ENCODE measurements at places on chromosomes 2 and 18.

- no peak for DNase-seq
These were observed 862.1 kb upstream of the CELF4 start for GRCh38 chr18:38427736-38428135.

DNA sequence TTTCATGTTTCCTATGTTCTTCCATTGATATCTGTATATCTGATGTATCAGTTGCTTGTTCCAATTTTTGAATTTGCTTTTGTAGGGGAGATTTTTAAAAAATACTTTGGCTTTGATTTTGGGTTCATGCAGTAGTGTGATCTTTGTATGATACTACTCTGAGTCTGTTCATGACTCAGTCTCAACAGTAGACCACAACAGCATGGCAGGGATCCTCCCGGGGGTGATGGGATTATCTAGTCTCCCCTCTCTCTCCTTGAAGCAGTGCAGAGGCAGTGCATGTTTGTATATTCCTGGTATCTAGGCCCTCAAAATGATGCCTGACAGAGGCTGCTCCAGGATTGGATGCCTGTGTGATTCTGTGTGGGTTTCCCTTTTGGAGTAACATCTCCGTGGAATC is 55.3 kb downstream of the G6PC2 start:
- DNase-seq, result no peak

- DNase-seq, result no peak
These were observed 10.2 kb downstream of the GPAT2 start for GRCh38 chr2:96024336-96025193.

DNA sequence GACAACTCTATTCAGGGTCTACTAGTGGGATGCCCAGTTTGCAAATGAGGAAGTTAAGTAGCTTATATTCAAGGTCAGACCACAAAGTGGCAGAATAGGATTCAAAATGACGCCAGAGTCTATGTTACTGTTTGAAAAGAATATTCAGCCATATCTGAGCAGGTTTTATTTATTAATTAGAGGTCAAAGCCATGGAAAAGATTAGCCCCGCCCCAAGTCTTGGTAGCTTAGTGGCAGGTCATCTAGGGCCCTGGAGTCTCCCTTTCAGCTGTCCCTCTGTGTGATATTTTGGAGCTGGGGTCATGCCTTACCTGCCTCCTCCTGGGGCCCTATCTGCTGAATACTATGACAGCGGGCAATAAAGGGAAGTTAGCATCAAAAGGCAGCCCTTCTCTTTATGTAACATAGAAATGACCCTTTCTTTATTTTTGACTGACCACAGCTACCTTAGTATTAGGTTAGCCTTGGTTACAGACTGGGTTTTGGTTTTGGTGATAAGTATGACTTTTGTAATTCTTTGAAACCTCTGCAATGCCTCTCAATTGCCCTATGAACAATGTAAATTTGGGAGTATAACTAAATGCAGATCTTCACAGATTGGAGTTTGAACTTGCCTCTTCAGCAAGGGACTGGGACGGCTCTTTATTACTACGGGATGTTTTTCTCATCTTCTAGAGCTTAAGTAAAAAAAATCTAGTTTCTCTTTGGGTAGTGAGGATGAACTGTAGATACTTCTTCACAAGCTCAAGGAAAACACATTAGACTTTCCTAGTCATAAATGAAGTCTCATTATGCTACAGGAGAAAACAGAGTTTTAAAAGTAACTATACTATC is 153.0 kb upstream of the ITGA4 start:
- DNase-seq, result no peak

GRCh38 chr2:32534831-32535230 is 93.0 kb upstream of the TTC27 start:
- no peak for DNase-seq

- DNase-seq, result no peak
These were observed 3.3 kb downstream of the KATNAL2 start for GRCh38 chr18:46920653-46921052.

GRCh38 chr18:53795610-53796009 is 428.9 kb downstream of the MBD2 start:
- no peak for DNase-seq

DNA sequence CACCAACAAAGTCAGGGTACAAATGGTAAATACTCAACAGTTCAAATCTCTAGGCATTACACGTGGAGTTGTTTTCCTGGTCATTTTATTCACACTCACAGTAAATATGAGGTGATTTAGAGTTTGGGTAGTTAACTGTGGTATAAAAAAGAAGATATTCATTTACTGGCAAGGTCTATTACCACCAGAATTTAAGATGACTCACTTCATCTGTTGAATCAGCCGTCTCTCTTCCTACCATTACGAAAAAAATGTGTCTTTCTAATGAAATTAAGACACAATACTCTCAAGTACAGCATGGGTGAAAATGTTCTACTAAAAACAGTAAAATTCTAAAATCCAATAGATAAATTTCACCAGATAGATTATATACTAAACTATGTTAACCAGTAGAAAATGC is 21.0 kb upstream of the GPR75 start:
- DNase-seq, result no peak

DNA sequence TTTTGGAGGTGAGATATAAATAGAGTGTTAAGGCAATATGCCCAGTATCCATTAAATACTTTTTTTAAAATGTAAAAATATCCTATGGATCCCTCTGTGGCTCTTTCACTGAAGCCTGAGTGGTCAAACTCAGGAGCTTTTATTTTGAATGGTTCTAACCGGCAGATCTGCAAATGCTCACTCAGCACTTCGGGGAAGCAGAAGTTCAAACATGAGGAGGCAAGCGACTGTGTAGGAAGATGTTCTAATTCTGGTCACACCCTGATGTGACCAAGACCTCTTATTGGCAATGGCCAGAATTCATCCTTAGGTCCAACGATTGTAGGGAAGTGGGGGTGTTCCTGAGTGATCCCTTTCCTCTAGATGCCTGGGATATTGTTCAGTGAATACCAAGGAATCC is 168.8 kb downstream of the CDCA7 start:
- no peak for DNase-seq

- no peak for DNase-seq
These were observed 180.8 kb downstream of the VAPA start for GRCh38 chr18:10094655-10095054.

DNA sequence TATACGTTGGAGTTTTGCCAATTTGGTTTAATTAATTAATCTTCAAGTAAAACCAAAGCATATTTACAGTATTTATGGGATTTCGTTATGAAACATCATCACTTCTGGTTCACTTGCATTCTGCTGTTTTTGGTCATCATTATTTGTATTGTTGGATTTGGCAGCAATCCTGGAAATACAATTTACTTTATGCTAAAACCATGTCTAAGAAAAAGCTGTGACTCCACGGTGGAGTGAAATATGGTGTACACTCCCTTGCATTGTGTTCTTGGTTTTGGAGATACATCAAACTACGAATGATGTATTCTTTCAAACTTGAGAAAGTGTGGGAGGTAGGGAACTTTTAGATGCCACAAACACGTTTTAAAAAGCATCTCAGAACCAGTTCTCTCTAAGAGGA is 106.4 kb downstream of the CTAGE1 start:
- no peak for DNase-seq

DNA sequence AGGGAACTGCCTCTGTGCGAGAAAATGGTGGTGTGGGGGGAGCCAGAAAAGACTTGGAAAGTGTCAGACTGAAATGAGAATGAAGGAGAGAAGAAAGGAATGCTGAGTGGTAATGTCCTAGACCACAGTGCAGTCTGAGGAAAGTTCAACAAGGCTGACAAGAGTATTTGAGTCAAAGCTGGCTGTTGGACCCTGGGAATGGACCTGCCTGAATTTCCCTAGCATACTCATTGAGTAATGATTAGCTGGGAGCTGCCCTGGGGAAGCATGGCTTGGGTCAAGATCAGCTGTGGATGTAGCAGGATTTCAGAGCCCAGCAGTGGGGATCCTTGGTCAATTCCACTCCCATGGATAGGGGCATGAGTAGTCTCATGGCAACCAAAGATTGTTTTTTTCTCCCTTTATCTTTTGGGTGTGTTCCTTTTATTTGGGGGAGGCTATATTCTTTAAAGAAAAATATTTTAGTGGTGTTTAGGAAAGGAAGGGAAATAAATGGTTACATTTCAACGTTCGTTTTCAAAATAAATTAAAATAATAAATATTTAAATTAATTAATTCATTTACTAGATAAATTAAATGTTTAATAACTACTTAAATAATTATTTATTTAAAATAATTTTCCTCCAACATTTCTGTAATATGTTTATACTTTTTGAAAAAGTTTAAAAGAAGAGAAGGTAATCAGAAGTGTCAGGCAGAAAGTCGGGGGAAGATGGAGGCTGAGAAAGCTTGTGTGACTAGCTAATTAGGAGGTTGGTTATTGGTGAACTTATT is 15.9 kb upstream of the LHCGR start:
- DNase-seq, result no peak

GRCh38 chr2:2252179-2252578 is 78.9 kb downstream of the MYT1L start:
- DNase-seq, result no peak

DNA sequence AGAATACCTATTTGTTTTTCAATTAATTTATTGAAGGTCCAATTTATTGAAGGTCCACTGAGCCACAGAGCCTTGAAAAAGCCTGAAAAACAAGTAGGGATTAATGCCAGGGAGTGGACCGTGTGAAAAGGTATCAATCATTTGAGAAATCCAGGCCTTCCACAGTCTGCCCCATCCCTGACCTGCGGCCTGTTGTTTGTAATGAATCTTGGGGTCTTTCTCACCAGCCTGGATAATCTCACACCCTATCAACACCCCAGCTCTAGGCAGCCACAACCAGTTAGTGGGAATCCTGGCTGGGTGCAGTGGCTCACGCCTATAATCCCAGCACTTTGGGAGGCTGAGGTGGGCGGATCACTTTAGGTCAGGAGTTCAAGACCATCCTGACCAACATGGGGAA is 47.8 kb downstream of the TNFRSF11A start:
- DNase-seq, result no peak

- no peak for DNase-seq
These were observed 16.2 kb downstream of the DOCK10 start for GRCh38 chr2:225025917-225026571.

- peak; percentile 7 for DNase-seq
These were observed 76.0 kb downstream of the ARHGAP15 start for GRCh38 chr2:143205106-143205764.

GRCh38 chr2:98404556-98405250 is 40.0 kb upstream of the INPP4A start:
- DNase-seq, result no peak

DNA sequence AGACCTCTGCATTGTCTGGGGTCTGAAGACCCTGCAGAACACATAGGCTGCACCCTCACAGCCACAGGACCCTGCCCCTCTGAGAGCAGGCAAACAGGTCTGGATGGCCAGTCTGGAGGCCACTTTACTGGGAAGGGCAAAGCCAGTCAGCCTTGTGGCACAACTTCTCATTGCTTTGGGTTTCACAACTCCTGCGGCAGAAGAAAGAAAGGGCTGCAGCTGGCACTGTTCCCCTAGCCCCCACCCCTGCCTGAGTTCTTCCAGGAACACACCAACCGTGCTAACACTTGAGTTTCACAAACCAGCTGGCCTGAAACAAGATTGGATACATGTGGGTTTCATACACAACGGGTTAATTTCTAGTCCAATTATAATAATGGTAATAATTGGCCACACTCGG is 276.5 kb upstream of the MGAT5 start:
- DNase-seq, result no peak

DNA sequence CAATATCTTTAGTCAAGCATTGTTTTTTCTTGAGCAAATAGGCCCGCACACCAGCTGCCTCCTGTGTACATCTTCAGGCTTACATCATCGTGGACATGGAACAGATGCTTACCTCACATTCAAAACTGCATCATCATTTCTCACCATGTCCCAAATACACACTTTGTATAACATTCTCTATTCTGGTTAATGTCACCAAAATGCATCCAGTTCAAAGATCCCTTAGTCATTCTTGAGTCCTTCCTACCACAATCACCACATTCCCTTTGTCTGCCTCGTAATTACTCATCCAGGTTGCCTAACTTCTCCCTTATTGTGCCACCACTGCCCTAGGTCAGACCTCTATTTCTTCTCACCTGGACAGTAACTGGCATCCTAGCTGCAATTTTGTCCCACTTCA is 373.7 kb upstream of the GALNT5 start:
- no peak for DNase-seq

- DNase-seq, result peak; percentile 36
These were observed 19.8 kb downstream of the FZD5 start for GRCh38 chr2:207749873-207750272.

DNA sequence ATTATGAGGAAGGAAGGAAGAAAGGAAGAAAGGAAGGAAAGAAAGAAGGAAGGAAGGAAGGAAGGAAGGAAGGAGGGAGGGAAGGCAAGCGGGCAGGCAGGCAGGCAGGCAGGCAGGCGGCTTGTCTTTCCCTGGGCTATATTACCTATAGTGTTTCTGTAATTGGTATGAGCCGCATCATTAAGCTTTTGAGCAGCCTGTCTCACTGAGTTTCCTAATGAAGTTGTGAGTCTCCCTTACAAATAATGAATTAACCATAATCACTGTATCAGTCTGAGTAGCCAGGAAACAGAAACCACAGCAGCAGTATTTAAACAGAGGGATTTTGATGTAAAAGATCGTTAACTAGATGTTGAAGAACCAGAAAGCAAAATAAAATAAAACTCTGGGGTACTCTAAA is 11.8 kb upstream of the SULT1C3 start:
- DNase-seq, result no peak

DNA sequence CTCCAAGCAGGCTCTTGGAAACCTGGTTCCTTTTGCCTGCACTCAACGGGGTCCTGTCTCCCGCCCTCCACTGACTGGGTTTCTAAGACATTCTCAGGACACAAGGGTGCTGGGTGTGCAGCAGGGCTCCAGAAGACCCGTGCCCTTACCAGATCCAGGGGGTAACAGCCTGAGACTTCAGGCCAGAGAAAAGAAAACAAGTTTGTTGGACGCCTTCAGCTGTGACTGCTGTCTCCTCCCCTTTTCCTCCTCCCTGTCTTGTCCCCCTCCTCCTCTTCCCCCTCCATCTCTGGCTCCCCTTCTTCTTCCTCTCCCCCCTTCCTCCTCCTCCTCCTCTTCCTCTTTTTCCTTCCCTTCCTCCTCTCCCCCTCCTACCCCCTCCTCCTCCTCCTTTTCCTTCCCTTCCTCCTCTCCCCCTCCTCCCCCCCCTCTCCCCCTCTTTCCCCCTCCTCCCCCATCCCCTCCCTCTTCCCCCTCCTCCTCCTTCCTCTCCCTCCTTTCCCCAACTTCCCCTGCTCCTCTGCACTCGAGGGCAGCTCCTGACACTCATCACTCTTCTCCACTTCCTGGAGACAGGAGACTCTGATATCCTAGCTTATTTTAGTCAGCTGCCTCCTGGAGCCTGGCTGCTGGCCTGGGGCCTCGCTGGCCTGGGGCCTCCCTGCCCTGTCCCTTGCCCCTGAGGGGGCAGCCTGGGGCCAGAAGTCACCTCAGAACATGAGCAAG is 12.4 kb downstream of the ADRA2B start:
- DNase-seq, result no peak

- DNase-seq, result no peak
These were observed 88.6 kb downstream of the SH3YL1 start for GRCh38 chr2:175161-175786.

GRCh38 chr18:59056706-59057492 is 82.8 kb upstream of the SEC11C start:
- DNase-seq, result peak; percentile 95

DNA sequence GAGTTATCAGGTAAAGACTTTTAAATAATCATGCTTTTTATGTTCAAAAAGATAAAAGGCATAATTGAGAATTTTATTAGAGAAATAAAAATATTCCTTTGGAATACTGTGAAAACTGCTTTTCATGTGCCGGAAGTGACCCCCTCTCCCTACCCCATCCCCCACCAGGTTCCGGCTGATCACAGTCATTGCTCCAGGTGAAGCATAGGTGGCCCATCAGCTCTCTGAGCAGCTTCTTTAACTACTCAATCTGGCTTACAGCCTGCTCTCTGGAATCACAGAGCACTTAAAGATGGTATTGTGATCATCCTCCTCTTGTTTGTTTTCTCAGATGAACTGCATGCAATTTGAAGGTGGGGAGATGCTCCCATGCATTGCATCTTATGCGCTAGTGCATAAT is 257.7 kb downstream of the EN1 start:
- DNase-seq, result no peak
